ENCODE measurements at places on chromosomes 7 and 10.

DNA sequence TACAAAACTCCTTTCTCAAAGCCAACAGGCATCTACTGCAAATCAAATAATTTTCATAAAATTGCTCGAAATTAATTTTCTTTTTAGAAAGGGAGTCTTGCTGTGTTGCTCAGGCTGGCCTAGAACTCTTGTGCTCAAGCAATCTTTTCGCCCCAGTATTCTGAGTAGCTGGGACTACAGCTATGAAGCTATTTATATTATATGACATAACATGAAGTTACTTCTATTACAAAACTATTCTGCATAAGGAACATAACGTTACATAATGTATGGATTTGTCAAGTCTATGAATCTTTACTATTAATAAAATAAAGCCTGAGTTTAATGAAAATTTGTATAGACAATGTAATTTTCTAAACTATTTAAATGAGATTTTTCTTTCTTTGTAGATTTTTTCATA, 415.0 kb downstream of the PARD3 start:
- no peak for DNase-seq

GRCh38 chr10:115321360-115321759, 228.2 kb downstream of the ATRNL1 start:
- DNase-seq = no peak

DNA sequence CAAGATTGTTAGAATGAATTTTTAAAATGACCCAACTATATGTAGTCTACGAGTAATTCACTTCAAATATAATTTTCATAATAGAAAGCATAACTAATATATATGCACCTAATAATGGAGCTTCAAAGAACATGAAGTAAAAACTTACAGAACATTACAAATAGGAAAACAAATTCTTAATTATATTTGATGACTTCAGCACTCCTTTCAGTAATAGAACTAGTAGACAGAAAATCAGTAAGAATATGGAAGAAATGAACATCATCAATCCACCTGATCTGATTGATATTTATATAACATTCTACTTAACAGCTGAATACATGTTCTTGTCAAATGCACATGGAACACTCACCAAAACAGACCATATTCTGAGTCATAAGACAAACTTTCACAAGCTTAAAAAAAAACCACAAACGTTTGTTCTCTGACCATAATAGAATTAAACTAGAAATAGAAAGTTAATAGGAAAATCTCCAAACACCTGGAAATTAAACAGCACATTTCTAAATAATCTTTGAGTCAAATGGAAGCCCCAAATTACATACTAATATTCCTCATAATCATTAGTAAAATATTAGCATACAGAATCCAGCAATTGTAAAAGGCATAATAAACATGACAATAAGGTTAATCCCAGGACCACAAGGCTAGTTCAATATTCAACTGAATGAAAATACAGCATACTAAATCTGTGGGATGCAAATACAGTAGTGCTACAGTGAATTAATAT, 48.0 kb downstream of the BRAF start:
- no peak for DNase-seq

- no peak for DNase-seq
These were observed 30.5 kb upstream of the VWDE start for GRCh38 chr7:12434012-12434642.

DNA sequence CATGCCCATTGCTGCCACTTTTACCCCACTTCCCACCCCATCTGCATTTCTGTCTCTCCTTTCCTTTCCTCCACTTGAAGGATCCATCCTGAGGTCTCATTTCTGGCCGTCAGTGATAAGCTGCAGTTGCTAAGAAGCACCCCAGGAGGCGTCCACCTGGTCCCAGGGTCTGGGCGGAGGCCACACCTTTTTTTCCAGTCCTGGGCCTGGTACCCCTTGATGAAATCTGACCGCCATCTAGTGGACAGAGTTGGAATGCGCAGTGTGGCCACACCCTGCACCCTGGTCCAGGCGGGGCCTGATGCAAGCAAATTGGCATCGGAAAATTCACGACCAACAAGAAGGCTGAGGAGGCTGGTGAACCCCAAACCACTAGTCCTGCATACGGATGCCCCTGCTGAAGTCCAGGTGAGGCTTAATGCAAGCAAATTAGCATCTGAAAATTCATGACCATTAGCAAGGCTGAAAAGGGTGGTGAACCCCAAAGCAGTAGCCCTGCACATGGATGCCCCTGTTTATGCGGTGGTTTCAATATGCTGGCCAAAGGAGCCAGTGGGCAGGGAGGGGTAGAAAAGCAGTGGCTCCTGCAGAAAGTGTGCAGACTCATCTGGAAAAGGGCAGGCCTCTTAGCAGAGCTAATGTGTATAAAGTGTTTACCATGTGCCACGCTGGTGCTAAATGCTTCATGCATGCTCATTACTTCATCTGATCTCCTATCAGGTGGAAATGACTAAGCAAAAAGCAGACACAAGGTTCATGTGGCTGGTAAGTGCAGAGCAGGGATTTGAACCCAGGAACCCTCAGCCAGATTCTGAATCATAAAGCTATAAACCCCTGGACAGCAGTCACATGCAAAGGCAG, 43.2 kb downstream of the GPAM start:
- DNase-seq = no peak

DNA sequence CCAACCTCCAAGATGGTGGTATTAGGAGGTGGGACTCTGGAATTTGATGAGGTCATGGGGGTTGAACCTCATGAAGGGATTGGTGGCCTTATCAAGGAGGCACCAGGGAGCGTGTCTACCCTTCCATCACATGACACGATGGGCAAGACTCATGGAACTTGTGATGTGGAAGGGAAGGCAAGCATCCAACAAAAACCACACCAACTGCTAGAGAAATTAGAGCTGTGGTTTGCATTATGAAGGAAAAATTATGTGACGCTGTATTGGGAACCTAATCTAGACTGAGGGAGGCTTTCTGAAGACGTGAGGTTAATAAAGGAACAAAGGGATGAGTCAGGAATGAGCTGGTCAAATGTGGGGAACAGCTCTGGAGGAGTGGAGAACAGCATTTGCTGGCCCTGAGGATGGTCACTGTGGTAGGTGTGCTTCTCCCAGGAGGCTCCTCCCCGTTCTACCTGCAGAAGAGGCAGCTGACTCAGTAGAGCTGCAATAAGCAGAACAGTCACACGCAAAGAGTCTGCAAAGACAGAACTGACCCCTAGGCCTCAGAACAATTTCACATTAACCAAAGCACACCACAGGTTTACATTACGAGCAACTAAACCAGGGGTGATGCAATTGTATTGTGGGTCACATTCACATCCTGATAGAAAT, 236.6 kb upstream of the GRB10 start:
- DNase-seq = no peak

- no peak for DNase-seq
These were observed 101.6 kb downstream of the HECTD2 start for GRCh38 chr10:91511549-91512330.

DNA sequence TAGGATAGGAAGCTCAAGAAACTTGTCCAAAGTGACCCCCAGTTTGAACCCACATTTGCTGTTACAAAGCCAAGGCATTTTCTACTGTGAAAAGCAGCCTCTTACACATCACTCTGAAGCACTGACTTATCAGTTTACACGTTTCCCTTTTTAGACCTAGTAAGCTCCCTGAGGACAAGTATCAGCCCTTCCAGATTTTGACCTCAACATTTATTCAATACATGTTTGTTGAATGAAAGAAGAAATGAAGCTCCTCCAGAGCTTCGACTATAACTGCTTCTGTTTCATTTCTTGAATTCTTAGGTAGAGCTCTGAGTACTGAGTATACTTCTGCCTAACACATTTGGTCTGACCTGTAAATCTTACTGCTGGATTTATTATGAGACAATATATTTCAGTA, 2.7 kb downstream of the WASL start:
- no peak for DNase-seq

DNA sequence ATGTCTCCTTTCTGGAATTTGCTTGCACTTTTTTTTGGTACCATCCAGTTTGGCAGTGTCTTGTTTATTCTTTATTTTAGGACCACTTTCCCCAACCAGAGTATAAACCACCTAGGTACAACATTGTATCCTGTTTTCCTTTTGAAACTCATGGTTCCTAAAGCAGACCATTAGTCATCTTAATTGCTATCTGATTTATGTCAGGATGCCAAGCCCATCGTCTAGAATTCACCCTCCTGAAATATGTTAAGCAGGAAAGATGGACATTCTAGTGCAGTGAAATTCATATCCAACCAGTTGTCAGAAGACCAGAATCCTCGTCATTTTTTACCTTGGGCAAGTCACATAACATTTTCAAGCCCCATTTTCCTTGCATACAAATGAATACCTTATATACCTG, 223.6 kb upstream of the KMT2E start:
- DNase-seq = no peak

DNA sequence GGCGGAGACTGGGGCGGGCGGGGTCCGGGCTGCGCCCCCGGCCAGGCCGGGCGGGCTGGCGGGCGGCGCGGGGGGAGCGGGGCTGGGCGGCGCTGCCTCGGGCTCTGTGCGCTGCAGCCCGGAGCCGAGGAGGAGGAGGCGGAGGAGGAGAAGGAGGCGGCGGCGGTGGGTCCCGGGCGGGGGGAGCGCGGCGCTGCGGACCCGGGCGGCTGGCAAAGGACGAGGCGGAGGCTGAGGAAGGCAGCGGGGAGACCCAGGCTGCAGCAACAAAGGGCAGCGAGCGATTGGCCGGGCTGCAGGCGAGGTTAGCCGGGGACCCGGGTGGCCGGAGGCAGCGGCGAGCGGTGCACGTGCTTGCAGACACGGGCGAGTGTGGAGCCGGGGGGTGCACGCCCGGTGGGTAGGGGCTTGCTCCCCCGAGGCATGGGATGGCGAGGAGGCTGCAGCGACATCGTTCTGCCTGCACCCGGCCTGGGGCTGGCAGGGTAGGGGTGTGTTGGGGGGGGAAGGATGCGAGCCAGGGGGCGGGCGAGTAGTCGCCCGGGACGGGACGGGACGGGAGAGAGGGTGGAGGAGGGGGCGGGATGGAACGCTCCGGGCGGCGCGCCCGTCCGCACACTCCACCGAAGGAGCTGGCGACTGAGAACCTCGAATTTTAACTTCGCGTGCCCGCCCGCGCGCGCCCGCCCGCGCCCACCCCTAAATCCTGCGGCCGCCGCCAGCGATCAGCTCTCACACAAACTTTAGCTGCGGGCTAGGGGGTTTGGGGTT, 844 bp upstream of the KAT6B start:
- DNase-seq = no peak

GRCh38 chr10:76119515-76119914, 688.1 kb downstream of the LRMDA start:
- no peak for DNase-seq

GRCh38 chr10:71089162-71089561, 123.2 kb upstream of the UNC5B start:
- no peak for DNase-seq

GRCh38 chr7:92831716-92832533, 4.4 kb downstream of the CDK6 start:
- DNase-seq = no peak
